ENCODE measurements at places on chromosomes 12 and 14.

- no peak for DNase-seq
Measured at GRCh38 chr14:24093207-24093900, 757 bp upstream of the PCK2 start.

GRCh38 chr12:126030573-126030972, 965.3 kb downstream of the AACS start:
- DNase-seq = no peak

GRCh38 chr14:23432102-23432925, 3.1 kb downstream of the MYH7 start:
- no peak for DNase-seq

GRCh38 chr14:94041551-94042346, 15.6 kb downstream of the OTUB2 start:
- no peak for DNase-seq

GRCh38 chr14:80781972-80782367, 159.6 kb downstream of the CEP128 start:
- DNase-seq = no peak

DNA sequence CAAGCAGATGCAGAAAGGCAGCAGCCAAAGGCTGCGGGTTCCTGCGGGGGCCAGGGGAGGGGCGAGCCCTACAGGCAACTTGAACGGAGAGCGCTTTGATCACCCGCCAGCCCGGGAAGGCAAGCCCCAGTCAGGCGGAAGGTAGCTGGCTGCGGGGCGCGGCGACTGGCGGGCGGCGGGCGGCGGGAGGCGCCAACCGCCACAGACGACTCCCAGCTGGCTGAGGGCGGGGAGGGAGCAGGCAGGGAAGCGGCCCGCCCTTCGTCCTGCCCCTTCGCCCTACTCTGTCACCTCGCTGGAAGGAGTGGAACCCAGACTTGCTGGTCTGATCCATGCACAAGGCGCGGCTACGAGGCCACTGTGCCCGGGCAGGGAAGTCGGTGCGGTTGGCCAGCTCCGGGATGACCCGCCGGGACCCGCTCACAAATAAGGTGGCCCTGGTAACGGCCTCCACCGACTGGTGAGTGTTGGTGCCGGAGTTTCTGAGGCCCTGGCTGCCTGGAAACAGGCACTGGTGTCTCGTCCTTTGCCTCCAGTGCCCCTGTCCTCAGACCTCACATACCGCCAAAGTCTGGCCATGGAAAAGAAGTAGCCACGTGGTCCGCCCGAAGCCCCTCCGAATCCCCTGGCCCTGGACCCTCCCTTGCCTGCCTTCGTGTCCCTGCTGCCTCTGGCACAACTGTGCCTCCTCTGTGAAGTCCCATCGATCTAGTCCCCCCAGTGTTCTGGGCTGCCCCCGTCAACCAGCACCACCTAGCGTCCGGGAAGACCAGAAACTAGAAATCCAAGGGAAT, 15.4 kb upstream of the CARMIL3 start:
- DNase-seq = peak; percentile 48

GRCh38 chr14:96267336-96267735, 11.3 kb downstream of the BDKRB1 start:
- DNase-seq = no peak

- no peak for DNase-seq
Measured at GRCh38 chr12:15474766-15475165, 152.5 kb downstream of the PTPRO start.

- DNase-seq = no peak
Measured at GRCh38 chr12:6478416-6478815, 7.9 kb upstream of the VAMP1 start.

- DNase-seq = no peak
Measured at GRCh38 chr14:54148251-54148650, 191.6 kb upstream of the BMP4 start.

GRCh38 chr12:31954925-31955858, 4.0 kb upstream of the RESF1 start:
- no peak for DNase-seq
